ENCODE measurements at places on chromosomes 6 and 20. TPM values are rescaled to one million over a fixed set of nuclear protein-coding genes. Genes with fewer than 3 reads are reported as not detected.

Gene C20orf204
- total RNA-seq = 2.4 TPM

Gene RBL1
- total RNA-seq = 11.4 TPM

Gene ATP9A
- 103 TPM for total RNA-seq

Gene DSP
- 9.3 TPM for total RNA-seq

Gene DEFB124
- not detected for total RNA-seq

Gene DYNLT2
- total RNA-seq = 3.5 TPM

Gene TSPO2
- total RNA-seq = not detected

Gene TMEM63B
- total RNA-seq = 29.1 TPM

Gene TMEM217
- total RNA-seq = 1.8 TPM

Gene NFATC2
- 0.82 TPM for total RNA-seq

Gene MAFB
- 10.9 TPM for total RNA-seq

Gene BTNL2
- not detected for total RNA-seq

Gene TEAD3
- 7.4 TPM for total RNA-seq

Gene PGC
- total RNA-seq = not detected

Gene C20orf144
- 1.1 TPM for total RNA-seq

Gene C6orf52
- total RNA-seq = 10.7 TPM

Gene GNMT
- not detected for total RNA-seq

Gene CD83
- total RNA-seq = 39.3 TPM

Gene APOBEC2
- 0.27 TPM for total RNA-seq

Gene BTN1A1
- 0.19 TPM for total RNA-seq

Gene PPT2
- total RNA-seq = 36.9 TPM

Gene LY6G5B
- total RNA-seq = 6.9 TPM

Gene NMBR
- total RNA-seq = not detected

Gene GRM4
- 1.5 TPM for total RNA-seq

Gene SLPI
- total RNA-seq = 3,112 TPM
